ENCODE measurements at places on chromosomes 3 and 15. TPM values are rescaled to one million over a fixed set of nuclear protein-coding genes. Genes with fewer than 3 reads are reported as not detected.

DNA sequence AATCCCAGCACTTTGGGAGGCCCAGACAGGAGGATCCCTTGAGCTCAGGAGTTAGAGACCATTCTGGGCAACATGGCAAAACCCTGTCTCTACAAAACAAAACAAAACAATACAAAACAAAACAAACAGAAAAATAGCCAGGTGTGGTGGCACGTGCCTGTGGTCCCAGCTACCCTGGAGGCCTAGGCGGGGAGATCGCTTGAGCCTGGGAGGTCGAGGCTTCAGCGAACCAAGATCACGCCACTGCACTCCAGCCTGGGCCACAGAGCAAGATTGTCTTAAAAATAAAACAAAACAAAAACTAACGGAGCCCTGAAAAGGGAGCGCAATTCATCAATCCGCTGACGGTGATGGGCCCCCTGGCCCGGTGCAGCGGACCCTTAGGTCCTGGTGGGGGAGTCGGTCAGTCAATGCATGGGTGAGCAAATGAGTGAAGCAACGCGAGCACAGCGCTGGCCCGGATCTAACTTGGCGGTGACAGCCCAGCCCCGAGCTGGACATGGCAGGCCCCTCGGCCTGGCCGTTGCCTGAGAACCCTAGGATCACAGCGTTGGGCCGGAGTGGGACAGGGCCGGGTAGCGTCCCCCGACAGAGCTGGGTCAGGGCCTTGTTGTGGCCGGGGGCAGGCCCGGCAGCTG is 52.4 kb upstream of the BLM start:
- no peak for DNase-seq

- DNase-seq, result no peak
Measured at GRCh38 chr3:66671291-66671690, 170.5 kb upstream of the LRIG1 start.

- DNase-seq, result no peak
Measured at GRCh38 chr15:70091726-70092463, 5.8 kb downstream of the TLE3 start.

DNA sequence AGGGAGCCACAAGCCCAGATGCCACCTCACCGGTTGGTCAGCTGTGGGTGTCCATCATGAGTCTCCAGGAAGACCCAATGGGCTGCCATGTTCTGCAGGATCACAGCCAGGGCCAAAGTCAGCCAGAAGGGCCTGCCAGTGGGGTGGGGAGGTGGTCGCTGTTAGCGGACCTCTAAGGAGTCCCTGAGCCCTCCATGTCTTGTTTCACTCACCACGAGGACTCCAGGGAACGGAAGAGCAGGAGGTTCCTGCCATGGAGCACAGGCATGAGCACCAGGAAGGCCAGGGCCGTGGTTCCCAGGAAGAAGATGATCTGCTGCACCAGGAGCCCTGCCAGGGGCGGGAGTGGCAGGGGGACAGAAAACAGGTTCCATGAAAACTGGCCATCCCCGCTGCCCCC is 8.6 kb downstream of the ISLR start:
- DNase-seq, result no peak

DNA sequence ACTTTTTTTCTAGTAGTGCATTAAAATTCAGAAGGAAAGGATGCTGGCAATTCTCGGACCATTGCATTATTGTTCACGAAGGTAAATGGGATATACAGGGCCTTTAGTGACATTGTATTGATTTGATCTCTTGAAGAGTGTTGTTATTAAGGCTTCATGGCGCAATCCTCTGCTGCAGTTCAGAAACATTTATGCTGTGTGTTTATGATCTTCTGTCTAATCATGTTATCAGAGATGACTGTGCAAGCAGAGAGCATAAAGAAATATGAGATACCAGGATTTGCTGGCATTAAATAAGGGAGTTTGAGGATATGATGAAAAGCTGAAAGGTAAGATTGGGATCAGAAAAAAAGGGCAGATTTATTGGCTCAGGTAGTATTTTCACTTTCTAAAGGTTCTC is 180.6 kb downstream of the EPHA6 start:
- no peak for DNase-seq

DNA sequence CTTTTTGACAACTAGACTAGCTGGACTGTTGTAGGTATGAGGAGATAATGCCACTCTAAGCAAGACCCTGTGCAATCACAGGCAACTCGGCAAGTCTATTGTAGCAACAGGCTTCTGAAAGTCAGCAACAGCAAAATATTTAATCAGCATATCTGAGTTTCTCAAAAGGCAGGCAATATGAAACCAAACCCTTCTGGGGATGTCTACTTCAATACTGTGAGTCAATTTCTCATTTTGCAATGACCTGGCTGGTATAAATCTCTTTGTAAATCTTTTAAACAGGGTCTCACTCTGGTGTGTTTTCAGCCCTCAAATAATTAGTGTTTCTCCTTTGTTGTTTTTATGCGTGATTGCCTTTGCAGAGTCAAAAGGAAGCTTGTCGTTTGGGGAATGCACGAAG is 1044.5 kb downstream of the NTRK3 start:
- no peak for DNase-seq

GRCh38 chr3:143040261-143040879 is 39.0 kb downstream of the U2SURP start:
- DNase-seq, result no peak

DNA sequence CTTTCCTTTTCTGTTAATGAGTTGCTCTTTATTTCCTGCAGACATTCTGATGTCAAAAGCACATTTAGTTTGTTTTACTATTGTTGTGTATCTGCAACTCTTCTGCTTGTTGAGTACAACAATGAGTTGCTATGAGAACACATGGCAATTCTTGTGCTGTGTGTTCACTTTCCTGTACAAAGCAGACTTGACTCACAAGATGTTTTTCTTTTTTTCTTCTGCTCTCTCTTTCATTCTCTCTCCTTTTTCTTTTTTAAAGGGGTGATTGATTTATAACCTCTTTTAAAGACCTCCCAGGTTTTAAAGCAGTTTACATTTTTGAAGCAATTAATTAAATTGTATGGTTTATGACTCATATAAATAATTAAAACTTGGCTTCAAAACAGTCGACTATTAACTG is 31.6 kb upstream of the ABHD10 start:
- no peak for DNase-seq

- DNase-seq, result no peak
Measured at GRCh38 chr3:37453393-37454389, 279.3 kb upstream of the LRRFIP2 start.

DNA sequence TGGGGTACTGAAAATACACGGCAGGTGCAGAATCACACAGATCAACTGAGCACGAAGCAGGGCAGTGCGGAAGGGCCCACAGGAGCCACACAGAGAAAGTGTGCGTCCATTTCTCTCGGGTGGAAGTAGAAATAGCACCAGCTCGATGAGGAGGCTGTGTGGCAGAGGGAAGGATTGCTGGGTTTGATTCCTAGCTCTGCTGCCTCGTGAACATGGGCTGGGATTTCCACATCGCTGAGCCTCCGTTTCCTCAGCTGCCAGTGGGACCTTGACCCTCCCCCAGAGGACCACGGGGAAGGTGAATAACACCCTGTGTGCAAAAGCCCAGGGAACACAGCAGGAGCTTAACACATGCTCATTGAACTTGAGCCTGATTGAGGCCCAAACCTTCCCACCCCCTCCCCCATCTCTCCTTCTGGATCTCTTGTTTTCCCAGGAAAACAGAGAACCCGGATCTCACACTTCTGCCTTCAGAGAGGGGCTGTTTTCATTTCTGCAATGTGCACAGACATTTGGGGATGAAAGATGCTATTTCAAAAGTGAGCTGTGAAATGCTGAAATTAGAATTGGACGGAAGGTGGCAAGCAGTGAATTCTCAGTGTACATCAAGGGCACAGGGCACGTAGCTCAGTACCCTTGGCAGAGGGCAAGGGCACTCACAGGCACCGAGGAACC is 38.4 kb downstream of the ABTB1 start:
- DNase-seq, result no peak

DNA sequence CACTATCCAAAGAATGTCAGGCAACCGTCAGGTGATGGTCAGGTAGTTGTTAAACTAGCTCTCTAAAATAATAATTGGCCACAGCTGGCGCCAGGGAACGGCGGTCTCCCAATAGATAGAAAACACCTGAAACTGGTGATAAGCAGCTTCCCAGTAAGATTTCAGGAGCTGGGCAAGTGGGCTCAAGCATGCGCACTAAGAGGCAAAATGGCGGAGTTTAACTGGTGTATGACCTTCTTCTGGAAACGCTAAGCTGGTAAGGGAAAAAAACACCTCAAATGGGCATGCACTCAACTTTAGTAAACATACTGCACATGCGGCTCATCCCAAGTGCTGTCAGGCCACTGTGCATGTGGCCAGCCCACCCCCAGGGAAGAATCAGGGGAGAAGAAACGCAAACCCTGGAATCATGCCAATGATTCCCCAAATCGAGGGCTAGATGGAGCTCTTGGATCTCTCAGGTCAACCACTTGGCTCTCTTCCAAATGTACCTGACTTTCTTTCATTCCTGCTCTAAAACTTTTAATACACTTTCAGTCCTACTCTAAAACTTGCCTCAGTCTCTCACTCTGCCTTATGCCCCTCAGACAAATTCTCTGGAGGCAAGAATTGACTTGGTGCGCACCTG is 195.0 kb downstream of the ZNF621 start:
- DNase-seq, result peak; percentile 34

GRCh38 chr3:157360044-157360443 is 76.6 kb upstream of the PTX3 start:
- DNase-seq, result no peak

DNA sequence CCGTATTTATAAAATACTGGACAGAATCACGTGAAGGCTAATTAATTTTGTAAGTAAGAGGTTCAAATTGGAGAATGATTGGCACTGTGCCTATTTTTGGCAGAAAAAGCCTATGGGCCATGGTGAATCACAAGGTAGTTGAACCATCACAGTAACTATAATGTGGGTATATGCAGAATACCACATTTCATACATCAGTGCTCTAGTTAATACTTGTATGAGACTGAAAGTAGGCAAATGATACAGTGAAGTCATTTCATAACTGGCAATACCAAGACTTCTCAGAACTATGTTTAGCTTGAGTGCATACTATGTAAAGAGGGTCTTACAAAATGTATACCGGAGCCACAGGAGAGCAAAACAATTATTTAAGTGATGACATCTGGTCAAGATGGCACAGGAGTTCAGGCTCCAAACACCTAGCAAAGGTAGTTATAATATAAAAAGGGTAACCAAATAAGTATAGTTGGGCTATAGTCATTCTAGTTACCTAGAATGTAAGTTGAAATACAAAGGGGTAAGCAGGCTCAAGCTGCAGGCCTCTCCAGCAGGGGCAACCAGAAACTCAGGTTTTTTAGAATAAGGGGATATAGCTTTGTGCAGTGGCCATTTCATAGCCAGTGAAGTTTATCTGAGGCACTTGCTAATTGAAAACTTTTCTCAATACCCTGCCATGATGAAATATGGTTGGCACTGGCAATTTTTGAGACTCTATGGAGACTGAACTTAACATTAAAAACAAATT is 19.1 kb downstream of the GPR160 start:
- no peak for DNase-seq

DNA sequence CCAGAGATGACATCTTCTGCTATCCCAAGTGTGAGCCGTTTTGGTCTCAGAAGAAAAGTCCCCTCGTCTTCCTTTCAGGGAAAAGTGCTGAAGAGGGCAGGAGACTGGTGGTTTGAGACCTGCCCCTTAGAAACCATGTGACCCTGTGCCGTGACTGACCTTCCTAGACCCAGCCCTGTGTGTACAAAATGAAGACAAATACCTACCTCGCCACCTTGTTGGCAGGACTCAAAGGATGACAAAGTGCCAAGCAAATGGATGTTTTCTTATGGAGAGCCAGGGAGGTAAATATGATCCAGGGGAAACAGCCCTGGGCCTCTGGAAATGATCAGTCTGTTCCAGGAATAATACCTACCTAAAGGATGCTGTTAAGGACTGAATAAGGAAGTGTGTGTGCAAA is 41.3 kb downstream of the FAM174B start:
- DNase-seq, result no peak

DNA sequence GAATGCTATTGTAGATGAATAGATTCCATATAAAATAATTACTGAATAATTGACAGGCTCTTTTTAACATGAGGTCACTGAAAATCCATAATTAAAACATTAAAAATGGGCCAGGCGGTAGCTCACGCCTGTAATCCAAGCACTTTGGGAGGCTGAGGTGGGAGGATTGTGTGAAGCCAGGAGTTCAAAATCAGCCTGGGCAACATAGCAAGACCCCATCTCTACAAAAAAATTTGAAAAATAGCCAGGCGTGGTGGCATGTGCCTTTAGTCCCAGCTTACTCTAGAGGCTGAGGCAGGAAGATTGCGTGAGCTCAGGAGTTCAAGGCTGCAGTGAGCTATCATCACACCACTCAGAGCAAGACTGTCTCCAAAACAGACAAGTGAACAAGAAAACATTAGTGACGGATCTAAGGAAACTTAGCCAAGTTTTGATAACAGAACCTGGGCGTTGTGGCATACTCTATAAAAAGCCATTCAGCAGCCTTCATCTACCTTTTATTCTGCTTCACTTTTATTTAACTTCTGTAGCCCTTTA is 110.5 kb downstream of the KLHL25 start:
- DNase-seq, result no peak

The RSRC1 gene
- polyA plus RNA-seq, result 33.5 TPM

The RFT1 gene
- polyA plus RNA-seq, result 27.4 TPM

The IL5RA gene
- 0.64 TPM for polyA plus RNA-seq

The CKMT1A gene
- polyA plus RNA-seq, result 0.84 TPM

The FILIP1L gene
- polyA plus RNA-seq, result 17.6 TPM
